ENCODE measurements at places on chromosomes 2 and 18. TPM values are rescaled to one million over a fixed set of nuclear protein-coding genes. Genes with fewer than 3 reads are reported as not detected.

GRCh38 chr18:1861473-1861872, 709.8 kb downstream of the METTL4 start:
- no peak for DNase-seq

MALT1 gene
- 36.0 TPM for total RNA-seq

PAX8 gene
- total RNA-seq: 2.3 TPM

- no peak for DNase-seq
Observed at GRCh38 chr2:64090264-64090663, 54.0 kb downstream of the PELI1 start.

ARHGEF33 gene
- 0.80 TPM for total RNA-seq

FAM228B gene
- 14.6 TPM for total RNA-seq

DNA sequence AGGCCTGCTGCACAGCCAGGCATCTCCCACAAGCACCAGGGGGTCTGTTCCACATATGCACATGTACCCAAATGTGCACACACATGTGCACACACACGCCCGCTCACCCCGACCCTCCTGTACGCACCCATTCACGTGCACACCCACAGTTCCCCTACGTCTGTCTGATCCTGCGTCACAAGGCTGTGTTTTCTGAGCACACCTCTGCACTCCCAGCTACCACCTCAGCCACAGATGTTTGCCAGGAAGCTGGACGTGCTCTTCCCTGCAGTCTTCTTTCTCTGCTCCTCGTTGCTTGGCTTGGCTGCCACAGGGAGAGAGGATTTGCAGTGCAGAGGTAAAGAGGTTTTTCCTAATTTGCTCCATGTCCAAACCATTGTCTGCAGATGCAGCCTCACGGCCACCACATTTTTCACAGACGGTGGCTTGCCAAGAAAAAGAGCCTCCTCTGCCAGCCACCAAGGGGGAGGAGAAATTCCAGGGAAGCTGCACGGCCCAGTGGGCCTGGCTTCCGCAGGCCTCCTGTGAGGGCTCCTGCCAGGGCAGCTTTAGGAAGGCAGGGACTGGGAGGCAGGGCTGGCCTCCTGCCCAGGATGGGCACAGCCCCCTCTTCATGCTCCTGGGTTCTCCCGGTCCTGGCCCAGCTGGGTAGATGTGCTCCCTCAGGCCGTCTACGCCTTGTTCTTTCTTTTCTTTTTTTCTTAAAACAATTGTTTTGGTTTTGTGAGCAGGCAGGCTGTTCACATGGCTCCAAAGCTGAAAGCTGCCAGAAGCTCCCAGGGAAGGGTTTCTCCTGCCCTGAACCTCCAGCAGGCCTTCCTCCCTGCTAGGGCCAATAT, 29.3 kb upstream of the HS6ST1 start:
- peak; percentile 78 for DNase-seq

GORASP2 gene
- total RNA-seq: 59.8 TPM

DNA sequence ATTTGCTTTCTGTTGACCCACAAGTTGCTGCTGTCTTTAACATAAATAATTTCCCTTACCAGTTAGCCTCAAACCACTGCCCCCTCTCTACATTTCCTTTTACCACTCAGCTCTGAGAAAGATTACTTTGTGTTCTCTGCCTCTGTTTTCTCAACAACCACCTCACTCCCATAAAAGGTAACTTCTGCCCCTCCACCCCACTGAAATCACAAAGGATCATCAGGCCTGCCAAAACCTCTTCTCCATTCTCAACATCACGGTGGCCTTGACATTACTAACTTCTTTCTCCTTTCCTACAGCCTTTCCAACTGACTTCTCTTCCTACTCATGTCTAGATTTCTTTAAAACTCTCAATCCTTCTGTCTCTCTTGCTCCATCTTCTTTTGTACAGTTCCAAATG, 10.1 kb downstream of the ACADL start:
- DNase-seq: no peak

DNAH6 gene
- 0.23 TPM for total RNA-seq

- no peak for DNase-seq
Observed at GRCh38 chr2:46170026-46170425, 127.2 kb upstream of the EPAS1 start.

DNA sequence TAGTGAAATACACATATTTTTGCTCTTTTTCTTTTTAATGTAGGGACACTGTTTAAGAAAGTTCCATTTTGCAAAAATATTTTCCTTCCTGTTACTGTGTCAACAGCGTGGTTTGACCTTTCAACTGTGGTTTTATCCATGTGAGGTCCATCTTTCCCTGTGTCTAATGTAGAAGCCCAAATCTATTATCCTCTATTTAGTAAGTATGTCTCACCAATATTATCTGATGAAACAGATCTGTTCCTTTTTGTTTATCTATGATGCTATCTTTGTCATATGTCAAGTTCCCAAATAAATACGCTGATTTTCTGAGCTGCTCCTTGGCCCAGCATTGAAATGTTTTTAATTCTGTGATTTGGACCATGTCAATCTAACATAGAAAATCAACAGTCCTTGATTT, 3.5 kb upstream of the ARHGAP15 start:
- DNase-seq: no peak

DNA sequence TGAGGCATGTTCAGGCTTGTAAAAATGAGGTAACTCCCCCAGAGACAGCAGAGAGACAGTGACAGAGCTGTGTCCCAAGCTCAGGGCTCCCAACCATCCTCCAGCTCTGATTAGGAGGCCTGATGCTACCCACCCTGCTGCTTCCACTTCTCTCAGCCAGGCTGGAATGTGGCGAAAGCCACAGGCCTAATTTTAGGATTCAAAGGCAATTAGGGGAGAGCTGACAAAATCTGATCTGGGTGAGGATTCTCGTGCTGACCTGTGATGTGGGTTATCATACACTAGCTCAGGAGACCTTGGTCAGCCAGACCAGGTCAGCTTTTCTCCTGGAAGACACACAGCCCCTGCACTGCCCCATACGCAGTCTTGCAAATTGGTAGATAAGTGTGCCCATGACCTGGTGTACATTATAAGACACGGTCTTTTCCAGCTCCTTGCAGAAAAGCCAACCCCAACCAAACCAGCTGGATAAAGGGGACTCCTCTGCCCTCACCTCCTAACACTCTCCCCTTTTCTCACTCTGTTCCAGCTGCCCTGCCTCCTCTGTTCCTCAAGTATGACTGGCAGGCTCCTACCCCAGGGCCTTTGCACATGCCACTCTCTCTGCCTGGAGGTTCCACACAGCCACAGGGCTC, 225.9 kb downstream of the MGAT5 start:
- no peak for DNase-seq

DNA sequence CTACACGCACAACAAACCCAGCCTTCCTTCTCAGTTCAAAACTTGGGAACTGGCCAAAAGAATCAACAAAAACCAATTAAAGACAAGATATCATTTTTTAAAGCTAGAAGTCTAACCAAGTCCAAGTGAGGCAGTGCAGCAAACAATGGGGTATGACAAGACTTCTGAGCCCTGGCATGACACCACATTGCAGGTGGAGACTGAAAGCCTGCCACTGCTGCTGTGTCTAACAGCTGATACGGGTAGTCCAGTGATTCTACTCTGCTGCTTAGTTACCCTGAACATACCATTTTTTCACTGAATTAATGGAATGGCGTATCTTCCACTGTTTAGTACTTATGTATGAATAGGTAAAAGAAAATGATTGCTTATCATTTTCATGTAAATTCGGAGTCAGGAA, 47.4 kb upstream of the KIDINS220 start:
- DNase-seq: no peak

DNA sequence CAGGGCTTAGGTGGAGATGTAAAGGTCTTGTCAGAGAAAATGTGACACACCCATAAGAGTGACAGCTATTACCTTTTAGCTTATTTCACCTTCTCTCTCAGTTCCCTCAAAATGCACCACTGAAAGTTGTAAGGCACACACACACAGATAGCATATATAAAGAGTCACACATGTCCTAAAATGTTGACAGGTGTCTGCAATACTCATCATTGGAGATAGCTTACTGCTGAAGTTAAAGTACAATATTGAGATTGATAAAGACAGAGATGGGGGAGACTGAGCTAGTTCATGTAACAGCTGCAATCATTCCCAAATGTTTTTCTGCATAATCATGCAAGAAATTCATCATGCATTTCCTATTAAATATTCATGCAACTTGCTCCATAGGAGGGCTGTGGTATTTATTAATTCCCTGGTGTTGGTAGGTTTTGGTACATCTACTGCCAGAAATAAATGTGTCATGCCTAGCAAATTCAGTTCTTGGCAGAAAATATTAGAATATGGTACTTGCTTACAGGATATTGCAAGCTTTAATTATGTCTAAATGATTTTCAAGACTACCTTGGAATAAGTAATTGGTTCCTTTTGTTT, 118.8 kb upstream of the RBMS1 start:
- no peak for DNase-seq

DNA sequence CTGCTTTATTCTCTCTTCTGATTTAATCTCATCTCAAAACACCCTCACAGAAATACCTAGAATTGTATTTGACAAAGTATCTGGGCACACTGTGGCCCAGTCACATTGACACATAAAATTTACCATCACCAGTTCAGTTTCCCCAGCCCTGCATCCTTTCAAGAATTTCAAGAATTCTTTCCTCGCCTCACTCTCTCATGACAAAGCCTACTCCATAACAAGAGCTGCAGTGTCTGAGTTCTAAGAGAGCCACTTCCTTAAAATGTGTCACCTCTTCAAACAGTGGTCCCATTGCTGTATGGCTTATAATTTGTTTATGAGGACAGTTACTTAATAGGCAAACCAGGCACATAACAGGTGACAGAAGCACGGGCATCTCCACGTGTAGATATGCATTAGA, 90.9 kb upstream of the STK39 start:
- DNase-seq: no peak

GALR1 gene
- total RNA-seq: 0.08 TPM

MC2R gene
- not detected for total RNA-seq

GRCh38 chr2:84807063-84807485, 73.8 kb downstream of the TRABD2A start:
- DNase-seq: no peak

C2orf68 gene
- total RNA-seq: 15.8 TPM

AAMP gene
- total RNA-seq: 134 TPM

- no peak for DNase-seq
Observed at GRCh38 chr2:199131876-199132275, 325.9 kb downstream of the SATB2 start.

GRCh38 chr2:198874472-198874858, 583.3 kb downstream of the SATB2 start:
- DNase-seq: no peak

DNA sequence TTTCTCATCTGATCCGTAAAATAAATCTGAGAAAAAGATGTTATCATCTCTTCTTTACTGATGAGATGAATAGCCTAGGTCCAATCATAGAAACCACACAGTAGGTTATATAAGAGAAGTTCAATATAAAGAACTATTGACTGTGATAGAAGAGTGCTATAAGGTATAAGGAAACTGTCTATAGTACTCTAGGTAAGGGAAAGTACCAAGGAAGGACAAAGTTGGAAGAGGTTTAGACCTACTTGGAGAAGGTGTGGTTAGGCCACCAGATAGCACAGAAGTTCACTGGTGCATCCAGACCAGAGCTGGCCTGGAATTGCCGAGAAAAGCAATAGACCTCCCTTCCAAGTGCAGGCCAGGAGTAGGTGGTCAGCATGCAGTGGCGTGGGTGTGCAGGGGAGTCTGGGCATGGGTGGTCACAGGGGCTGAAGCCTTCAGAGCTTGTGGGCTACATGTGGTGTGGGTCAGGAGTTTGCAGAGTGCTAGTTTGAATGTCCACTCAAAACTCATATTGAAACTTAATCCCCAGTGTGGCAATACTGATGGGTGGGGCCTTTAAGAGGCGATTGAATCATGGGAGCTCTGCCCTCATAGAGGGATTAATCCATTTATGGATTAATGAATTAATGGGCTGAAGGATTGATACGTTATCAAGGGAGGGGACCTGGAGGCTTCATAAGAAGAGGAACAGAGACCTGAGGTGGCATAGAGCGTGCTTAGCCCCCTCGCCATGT, 86.3 kb downstream of the ALPK2 start:
- DNase-seq: no peak

DNA sequence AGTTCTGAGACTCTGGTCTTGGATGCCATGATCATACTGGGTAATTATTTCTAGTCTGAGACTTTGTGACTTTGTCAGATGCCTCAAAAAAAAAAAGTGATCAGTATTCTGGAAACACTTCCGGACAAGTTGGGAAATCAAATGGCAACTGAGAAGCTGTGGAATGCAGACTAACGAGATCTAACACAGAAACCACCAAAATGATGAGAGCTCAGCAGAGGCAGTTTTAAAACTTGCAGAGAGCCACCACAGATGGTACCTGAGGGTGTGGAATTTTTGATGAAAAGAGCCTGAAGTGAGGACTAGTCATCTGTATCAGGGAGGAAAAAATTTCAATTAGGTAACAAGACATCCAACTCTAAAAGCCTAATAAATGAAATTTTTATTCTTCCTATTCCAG, 5.5 kb upstream of the GPR75 start:
- DNase-seq: no peak

ANKZF1 gene
- total RNA-seq: 78.3 TPM

- no peak for DNase-seq
Observed at GRCh38 chr2:70115646-70116442, 28.6 kb downstream of the PCBP1 start.

DNA sequence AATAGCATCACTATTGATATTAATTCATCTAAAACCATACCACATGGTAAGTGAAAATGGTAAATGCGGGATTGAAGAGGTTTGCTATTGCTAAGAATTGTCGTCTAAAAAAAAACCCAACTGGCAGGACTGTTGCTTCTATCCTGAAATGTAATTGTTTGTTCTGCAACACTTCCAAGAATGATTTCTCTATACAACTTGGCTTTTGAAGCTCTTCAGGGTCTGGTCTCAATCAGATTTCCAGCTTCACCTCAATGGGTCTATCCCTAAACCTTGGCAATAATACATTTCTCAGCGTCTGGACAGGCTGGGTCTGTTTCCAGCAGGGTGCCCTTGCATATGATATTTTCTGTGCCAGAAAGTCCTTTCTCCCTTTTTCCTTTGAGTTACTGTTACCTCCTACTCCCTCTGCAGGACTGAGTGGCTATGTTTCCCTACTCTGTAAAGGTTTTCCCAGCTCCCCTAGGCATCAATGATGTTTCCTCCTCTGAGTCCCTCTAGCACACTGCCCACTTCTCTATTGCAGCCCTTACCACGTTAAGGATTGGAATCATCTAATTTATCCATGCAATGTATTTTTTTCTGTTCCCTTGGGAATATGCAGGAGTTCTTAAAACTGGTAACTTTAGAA, 118.2 kb upstream of the REV1 start:
- DNase-seq: no peak

SRD5A2 gene
- not detected for total RNA-seq

- DNase-seq: no peak
Observed at GRCh38 chr2:86049529-86049928, 56.2 kb downstream of the POLR1A start.

DNA sequence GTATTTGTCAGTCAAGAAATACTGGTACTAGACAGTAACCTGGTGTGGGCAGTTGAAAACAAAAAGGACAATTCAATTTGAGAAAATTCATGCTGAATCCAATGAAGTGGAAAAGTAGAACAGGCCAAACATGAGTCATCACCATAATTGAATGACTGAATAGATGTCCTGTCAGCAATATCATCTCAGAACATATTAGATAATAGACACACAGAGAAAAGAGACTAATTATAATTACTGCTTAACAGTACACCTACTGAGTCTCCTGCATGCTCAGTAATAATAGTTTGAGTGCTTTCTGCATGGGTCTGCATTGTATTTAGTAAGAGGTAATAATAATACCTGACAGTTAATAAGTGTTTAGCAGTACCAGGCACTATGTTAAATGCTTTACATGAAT, 138.6 kb upstream of the ZC3H15 start:
- no peak for DNase-seq

TGFA gene
- total RNA-seq: 19.2 TPM

CTNNA2 gene
- not detected for total RNA-seq

GRCh38 chr2:189143925-189144324, 35.6 kb downstream of the COL5A2 start:
- DNase-seq: no peak
